Stomach (tissue), 19 donors: ENCODE measurements at places on chromosomes 5 and 9.

- DNase-seq, result no peak
Measured at GRCh38 chr5:173676375-173676774, 59.9 kb upstream of the BOD1 start.

DNA sequence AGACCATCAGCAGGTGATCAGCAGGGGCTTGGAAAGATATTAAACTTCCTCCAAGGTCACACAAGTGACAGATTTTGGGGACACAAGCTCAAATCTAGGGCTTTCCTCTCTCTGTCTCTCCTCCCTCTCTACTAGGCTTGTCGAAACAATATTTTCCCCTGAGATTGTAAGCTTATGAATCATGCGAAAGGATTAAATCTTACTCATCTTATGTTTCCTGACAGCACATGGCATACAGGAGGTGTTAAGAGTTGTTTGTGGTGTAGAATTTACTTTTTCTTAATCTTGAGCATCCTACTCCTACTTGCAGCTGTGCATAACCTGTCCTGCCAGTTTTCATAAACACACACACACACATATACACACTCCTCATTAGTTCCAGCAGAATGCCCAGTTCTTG is 186.3 kb downstream of the MARCHF11 start:
- DNase-seq, result no peak

GRCh38 chr5:1781726-1782384 is 17.8 kb downstream of the MRPL36 start:
- DNase-seq, result no peak

DNA sequence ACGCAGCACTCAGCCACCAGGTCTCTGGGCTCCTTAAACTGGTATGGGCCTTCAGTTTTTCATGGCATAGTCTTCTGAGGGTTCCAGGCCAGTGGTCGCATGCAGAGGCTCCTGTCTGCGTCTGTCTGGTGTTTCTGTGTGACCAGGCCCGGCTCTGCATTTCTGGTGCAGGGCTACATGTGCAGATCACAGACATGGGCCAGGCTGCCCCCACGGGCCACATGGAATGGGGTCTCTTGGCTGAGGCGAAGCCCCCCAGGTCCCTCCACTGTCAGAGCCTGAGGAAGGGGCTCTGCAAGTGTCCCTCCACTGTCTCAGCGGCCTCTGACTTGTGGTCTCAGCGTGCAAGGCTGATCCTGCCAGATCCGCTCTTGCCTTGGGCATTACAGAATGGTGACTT is 15.6 kb upstream of the CARD19 start:
- DNase-seq, result no peak

DNA sequence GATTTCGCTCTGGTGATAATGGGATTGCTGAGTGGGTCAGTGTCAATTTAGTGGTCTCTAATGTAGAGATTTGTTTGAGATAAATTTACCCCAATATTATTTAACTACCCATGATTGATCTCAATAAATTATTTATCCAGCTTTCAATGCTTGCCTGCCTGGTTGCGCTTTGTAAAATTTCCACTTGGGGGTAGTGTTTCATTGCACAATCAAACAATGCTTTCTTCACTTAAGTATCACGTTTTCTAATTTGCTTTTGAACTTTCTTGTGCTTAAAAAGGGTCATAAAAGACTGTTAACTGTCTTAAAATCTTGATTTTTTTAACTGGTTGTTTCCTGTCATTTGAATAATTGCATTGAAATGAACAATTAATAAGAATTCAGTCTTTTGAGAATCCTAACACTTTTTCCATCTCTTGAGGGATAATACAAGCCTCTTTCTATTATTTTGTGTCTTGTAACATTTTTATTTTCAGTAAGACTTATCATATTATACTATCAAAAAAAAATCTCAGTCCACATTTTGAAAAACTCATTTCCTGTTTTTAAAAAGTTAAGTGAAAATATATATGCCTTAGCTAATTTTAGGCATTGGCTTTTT is 18.7 kb downstream of the HSD17B4 start:
- no peak for DNase-seq

- no peak for DNase-seq
Measured at GRCh38 chr5:40630126-40630525, 49.6 kb upstream of the PTGER4 start.

DNA sequence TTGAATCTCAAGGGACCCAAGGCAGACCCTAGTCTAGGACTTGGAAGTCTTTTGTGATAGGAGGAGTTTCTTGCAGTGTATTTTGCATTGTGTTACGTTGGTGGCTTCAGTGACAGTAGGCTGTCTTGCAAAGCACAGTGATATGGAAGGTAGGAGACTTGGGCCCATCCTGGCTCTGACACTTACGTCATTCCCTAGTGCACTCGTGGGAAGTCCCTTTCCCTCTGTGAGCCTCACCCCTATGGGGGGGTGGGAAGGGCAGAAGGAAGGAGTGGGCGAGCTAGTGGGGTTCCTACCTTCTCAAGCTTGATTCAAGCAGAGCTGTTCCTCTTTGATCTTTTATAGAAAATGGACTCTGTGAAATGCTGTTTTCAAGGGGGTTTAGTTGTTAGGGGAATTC is 9.2 kb upstream of the TEX53 start:
- no peak for DNase-seq

- no peak for DNase-seq
Measured at GRCh38 chr5:76532052-76532451, 91.2 kb downstream of the F2RL2 start.

- DNase-seq, result no peak
Measured at GRCh38 chr9:89097219-89097618, 81.4 kb downstream of the SHC3 start.

DNA sequence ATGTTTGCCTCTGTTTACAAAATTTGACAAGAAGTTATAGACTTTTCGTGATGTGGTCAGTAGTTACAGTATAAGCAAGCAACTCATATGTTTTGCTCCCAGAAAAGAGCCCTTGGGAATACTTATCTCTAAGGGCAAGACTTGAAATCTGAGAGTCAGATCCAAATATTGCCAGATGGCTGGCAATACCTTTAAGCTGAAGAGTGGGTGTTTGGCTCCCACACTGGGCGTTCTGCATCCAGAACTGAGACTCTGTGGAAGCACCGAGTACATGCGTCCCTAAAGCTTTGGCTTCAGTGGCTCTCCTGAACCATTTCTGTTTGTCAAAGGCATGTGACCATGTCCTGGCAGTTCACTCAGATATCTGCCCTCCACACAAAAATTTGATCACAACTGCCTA is 194.1 kb downstream of the DCP2 start:
- no peak for DNase-seq

- no peak for DNase-seq
Measured at GRCh38 chr5:132369007-132369473, 470 bp upstream of the SLC22A5 start.

- DNase-seq, result peak; percentile 47
Measured at GRCh38 chr9:129557192-129558036, 63.5 kb downstream of the C9orf50 start.

- peak; percentile 92 for DNase-seq
Measured at GRCh38 chr9:129320575-129321285, 142.7 kb upstream of the IER5L start.

DNA sequence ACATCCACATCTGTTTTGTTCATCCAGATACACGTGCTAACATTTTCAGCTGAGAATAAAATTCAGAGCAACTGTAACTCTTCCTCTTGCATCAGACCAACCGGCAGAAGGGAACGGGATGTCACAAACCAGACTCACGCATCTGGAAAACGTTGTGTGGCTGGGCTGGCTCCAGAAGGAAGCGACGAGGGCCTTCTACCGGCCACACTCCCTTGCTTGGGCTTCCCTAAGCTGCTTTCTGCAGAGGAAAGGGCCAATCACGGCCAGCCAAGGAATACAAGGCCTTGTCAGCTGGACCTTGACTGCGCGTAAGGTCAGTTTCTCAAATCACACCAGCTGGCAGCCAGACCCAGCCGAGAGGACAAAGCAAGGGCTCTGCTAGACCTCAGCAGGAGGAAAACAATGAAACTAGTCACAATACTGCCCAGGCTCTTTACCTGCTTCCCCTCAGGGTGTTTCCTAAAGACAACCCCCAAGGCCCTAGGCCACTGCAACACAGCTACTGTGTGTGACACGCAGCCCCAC is 106.1 kb downstream of the THBS4 start:
- peak; percentile 42 for DNase-seq

DNA sequence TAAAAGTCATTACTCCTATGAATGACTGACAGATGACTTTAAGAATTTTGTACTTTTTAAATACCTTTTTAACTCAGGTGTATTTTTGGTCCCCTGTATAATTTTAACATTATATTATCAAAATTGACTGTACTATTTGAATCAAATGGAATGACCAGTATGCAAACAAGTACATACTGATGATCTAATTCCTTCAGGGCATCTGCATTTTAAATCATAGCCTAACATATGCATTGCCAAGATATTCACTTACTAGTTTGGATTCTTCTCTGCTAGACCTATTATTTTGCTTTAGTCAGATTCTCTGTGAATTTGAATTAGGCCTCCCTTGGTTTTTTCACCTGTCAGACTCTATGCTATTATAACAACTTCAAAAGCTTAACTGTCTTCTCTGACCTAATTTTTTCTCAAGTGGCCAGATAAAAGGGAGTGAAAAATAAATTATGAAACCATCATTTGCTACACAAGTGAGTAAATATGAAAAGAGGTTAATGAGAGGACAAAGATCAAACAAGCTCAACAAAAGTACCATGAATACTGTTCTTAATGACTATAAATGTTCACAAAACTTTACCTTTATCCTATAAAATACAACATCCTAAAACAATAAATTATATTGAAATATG is 1505.2 kb upstream of the CDH9 start:
- no peak for DNase-seq

DNA sequence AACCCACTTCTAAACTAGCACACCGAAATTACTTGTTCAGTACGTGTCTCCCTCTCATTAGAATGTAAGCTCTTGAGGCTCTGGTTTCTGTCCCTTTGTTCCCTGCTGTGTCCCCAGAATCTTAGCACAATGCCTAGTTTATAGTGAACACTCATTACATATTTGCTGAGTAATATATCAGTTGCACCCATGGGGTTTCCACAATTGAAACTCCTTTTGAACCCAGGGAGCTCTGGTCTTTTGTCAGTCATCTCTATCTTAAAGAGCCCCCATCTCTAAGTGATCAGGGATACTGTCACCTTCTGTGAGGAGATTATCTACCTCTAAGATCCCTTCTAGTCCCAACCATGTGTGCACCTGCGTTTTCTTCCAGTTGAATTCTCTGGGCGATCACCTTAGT is 12.8 kb downstream of the CAMK4 start:
- no peak for DNase-seq

- peak; percentile 66 for DNase-seq
Measured at GRCh38 chr5:99025298-99026045, 96.7 kb upstream of the CHD1 start.

DNA sequence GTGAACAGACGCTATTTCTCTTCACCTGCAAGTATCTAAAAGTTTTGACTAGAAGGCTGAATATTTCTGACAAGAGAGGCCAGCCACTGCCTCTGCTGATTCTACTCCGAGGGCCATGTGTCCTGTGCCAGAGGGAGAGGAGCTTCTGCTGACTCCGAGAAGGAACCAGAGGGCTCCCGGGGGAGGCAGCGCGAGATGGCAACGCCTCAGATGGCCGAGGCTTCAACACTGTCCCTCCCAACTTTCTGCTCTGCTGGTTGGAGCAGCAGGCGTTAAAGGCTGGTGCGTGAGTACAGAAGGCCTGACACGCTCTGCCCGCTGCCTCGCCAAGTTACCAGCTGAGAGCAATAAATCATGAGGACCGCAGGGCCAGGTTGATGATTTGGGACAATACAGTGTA is 178.8 kb downstream of the GAPVD1 start:
- DNase-seq, result peak; percentile 20

- no peak for DNase-seq
Measured at GRCh38 chr9:12350775-12351174, 342.4 kb upstream of the TYRP1 start.

GRCh38 chr5:135013445-135013844 is 20.6 kb downstream of the PITX1 start:
- DNase-seq, result no peak

- no peak for DNase-seq
Measured at GRCh38 chr9:111805830-111806241, 11.1 kb upstream of the SHOC1 start.

GRCh38 chr9:15240927-15241326 is 66.1 kb downstream of the TTC39B start:
- DNase-seq, result no peak

- DNase-seq, result no peak
Measured at GRCh38 chr9:72156586-72156985, 7.3 kb downstream of the GDA start.

GRCh38 chr9:98488571-98489312 is 220.0 kb downstream of the GABBR2 start:
- no peak for DNase-seq

- DNase-seq, result no peak
Measured at GRCh38 chr5:10538103-10538788, 25.6 kb upstream of the ANKRD33B start.

GRCh38 chr9:87115785-87116184 is 168.5 kb upstream of the GAS1 start:
- no peak for DNase-seq

DNA sequence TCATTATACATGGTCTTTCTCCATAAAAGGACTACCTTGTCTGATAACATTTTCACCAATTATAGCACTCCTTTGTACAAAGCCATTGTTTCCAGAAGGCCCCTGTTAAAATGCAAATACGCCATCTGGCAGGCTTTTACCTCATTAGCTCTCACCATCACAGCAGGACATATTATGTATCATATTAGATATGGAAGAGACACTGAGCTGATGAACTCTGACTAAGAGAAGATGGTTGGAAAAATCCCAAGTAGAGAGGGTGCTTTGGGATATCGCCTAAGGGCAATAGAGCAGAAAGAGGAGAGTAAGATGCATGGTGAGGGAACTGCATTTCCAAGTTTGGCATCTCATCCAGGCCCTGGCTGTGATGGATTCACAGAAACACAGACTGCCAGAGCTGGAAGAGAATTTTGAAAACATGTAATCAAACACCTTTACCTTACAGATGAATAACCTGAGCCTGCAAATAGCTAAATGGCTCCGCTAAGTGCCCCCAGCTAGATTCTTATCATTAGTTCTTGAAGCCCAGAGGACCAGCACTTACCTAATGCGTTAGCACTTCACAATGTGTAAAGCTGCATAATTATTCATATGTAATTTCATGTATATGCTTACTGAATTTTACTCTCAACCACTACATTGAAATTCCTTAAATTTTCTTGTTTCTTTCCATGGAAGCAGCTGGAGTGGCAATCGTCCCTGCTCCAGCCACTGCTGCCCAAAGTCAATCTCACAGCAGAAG is 393.6 kb upstream of the IZUMO3 start:
- peak; percentile 18 for DNase-seq

GRCh38 chr9:95874989-95875304 is 544 bp upstream of the ERCC6L2 start:
- peak; percentile 44 for DNase-seq

DNA sequence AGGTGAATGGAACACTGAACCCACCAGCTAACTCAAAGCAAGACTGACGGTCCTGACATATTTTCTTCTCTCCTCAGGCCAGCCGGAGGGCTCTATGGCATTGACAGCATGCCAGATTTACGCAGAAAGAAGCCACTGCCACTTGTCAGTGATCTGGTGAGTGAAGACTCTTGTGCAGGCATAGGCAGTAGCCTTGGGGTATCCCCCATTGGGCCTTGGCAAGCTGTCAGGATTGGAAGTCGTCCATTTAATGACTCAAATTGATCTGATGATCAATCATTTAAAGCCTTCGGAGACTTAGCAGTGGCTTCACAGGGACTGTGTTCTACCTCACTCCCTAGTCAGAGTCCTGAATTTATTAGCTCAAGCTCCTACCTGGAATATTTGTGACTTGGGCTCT is 119.7 kb upstream of the RUSC2 start:
- no peak for DNase-seq
